ENCODE measurements at places on chromosomes 3 and 15.
A peak's percentile ranks its signal among the peaks of the same experiment; 100 is the strongest.

DNA sequence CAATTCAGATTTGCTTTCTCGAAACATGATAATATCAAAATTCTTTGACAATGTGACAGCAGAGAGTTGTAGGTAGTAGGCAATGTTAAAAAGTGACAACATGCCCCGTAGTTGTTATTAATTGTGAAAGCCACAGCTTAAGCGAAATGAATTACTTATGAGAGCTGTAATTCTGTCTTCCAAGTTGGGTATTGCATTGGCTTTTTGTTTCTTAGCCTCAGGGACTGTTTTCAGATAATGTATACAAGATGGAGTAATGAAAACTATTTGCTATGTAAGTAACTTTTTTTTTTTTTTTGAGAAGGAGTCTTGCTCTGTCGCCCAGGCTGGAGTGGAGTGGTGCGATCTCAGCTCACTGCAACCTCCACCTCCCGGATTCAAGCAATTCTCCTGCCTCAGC is 43.1 kb upstream of the MAP3K13 start:
- DNase-seq = no peak

DNA sequence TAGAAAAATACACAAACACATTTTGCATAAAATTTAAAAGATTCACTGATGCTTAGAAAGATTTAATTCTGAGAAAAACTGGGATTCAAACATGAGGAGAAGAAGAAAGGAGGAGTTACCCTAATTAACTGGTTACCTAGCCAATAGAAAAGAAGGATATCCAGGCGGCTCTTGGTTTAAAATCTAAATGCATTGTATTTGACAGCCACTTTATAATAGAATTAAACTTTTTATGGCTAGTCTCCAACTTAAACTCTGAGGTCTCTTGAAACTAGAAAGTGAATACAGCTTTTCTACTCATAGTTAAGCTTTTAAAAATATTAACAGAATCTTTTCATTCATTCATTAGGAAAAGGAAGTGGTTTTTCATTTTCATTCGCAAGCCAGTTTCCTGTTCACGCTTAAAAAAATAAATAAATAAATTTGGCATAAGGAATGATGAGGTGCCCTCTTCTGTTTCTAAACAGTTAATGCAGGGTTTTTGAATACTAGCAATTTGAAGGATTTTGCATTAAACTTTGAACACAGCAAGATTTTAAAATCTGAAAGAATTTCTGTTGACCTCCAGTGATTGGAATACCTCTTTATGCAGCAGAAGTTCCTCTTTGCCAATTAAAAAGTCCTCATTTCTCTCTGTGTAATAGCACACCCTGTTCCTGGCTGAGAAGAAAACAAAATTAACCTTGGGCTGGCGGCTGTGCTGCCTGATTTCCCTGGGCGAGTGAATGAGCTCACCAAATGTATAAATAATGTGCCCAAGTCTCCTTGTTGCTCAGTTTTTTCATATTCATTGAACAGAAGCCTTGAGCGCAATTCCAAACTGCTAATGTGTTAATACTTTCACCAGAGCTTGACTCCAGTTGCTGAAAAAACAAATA is 105.1 kb downstream of the ZMAT3 start:
- no peak for DNase-seq

DNA sequence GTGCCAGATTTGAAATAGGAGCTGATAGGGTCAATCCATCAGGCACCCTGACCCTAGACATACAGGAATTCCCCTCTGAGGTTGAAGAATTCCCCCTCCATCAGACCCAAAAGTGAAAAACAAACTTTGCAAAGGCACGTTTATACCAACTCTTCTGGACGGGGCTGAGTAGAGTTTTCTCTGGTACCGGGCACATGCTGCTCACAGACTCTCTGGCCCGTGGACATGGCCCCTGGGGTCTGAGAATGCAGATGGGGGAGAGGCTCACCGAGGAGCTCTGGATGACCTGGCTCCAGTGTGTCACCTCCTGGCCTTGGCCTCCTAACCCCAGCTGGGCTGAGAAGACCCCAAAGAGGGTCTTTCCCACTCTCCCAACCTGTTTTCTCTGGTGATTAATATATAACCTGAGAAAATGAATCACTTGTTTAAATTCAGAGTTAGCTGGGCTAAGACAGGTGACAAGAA is 11.2 kb upstream of the LIPC start:
- DNase-seq = no peak

- DNase-seq = no peak
Observed at GRCh38 chr15:69782809-69783208, 314.9 kb downstream of the TLE3 start.

DNA sequence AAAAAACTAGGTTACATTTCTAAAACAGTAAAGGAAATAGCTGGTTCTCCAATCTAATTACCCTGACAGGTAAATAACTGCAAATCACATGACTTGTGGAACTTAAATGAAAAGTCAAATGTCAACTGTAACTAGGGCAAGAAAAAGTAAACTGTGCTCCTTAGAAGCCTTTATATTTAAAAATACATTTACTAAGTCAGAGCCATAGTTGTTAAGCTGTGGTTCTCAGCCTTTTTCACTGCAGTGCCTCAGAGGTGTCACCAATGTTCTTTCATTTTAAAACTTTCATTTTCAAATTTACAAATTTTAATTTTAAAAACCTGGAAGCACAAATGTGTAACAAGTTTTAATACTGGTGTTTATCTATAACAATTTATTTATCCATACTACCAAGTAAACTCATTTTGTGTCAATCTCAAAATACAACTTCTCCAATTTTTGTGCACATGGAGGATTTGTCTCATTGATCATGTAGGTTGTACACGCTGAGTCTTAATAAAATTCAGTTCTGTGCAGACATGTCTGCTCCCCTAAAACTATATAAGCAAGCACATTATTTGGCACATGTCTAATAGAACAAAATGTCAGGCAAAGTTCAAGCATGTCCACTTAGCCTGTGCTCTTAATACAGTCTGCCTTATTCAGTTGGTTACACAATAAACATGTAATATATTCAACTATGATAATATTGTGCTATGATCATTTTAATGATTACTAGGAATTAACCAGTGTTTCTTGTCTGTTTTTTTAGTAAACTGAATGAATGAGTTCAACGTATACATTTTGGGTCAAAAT is 70.4 kb downstream of the DLG1 start:
- no peak for DNase-seq

GRCh38 chr3:195870442-195870841 is 37.9 kb downstream of the TNK2 start:
- DNase-seq = no peak

- DNase-seq = no peak
Observed at GRCh38 chr3:27699067-27699466, 23.1 kb downstream of the EOMES start.

- DNase-seq = no peak
Observed at GRCh38 chr3:44125882-44126281, 115.8 kb upstream of the TOPAZ1 start.

GRCh38 chr3:177887475-177887874 is 648.8 kb upstream of the KCNMB2 start:
- DNase-seq = no peak

GRCh38 chr3:156581033-156581432 is 26.1 kb upstream of the SSR3 start:
- DNase-seq = no peak

DNA sequence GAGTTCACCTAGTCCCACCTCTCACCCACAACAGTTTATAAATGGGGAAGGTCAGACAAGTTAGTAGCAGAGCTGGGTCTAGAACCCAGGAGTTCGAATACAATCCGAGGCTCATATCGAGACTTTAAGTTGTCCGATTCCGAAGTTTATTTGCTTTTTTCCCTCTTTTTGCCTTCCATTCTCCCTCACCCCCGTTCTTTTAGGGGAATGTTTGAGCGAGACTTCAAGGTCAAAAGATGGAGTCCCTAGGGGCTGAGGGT is 7.3 kb downstream of the BCL6 start:
- no peak for DNase-seq

GRCh38 chr3:100591411-100591810 is 18.0 kb upstream of the ADGRG7 start:
- DNase-seq = no peak

DNA sequence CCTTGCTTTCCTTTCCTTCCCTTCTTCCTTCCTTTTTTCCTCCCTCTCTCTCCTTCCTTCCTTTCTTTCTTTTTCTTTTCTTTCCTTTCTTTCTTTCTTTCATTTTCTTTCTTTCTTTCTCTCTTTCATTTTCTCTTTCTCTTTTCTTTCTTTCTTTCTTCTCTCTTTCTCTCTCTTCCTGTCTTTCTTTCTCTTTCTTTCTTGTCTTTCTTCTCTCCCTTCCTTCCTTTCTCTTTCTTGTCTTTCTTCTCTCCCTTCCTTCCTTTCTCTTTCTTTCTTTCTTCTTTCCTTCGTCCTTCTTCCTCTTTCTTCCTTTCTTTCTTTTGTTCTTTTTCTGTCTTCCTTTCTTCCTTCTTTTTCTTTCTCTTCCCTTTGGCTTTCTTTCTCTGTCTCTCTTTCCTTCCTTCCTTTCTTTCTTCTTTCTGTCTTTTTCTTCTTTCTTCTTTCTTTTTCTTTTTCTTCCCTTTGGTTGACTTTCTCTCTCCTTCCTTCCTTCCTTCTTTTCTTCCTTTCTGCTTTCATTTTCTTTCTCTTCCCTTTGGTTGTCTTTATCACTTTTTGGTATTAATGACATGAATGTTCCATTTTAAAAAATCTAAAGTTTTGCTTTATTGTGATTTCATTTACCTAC is 496.4 kb upstream of the CBLB start:
- no peak for DNase-seq

DNA sequence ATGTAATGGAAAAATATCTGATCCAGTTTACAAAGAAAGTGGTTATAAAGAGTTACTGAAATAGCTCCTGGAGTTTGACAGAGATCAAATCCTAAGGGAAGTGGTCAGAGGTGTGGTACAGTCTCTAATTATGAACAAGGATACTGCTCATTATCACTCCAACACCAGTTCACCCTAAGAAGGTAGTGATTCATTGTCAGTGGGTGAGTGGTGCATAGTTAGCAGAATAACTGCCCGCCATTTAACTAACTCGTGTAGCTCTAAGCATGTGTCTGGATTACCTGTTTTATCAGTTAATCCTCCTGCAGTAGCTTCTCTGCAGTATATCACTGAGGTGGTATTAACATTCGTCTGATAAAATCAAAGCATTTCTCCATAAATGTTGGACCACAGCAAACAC is 700.1 kb downstream of the NLGN1 start:
- DNase-seq = no peak

- no peak for DNase-seq
Observed at GRCh38 chr3:71134521-71134920, 449.0 kb downstream of the FOXP1 start.

GRCh38 chr3:182809531-182809930 is 16.2 kb downstream of the ATP11B start:
- no peak for DNase-seq

DNA sequence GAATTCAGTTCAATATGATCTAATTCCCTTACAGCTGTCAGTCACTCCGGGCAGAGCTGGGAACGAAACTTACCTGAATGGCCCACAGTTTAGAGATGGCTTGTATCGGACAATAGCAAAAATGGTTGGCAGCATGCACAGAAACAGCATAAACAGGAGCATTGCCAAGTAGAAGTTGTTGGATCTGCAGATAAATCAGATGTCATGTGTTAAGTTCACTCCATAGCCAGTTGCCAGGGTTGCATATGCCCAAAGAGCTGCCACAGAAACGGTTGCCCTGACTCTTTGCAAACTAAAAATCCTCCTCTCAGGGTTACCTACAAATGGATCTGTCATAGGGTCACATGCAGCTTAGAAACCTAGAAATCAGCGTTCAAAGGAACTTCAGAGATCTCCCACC is 15.4 kb upstream of the STARD5 start:
- no peak for DNase-seq

DNA sequence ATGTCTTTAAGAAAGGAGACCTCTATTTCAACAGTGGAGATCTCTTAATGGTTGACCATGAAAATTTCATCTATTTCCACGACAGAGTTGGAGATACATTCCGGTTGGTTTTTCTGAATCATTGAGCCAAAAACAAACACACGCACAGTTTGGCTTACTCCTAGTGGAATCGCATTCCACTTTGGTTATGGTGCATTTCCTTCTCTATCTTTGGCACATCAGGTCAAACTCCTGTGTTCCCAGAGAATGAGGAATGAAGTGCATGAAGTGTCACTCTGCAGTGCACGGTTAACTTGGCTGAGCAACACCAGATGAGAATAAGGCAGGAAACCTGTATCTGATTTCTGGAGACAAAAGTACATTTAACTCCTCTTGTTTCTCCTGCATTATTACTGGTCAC is 38.5 kb downstream of the HDC start:
- no peak for DNase-seq

GRCh38 chr3:179181021-179181472 is 32.9 kb downstream of the PIK3CA start:
- DNase-seq = no peak

DNA sequence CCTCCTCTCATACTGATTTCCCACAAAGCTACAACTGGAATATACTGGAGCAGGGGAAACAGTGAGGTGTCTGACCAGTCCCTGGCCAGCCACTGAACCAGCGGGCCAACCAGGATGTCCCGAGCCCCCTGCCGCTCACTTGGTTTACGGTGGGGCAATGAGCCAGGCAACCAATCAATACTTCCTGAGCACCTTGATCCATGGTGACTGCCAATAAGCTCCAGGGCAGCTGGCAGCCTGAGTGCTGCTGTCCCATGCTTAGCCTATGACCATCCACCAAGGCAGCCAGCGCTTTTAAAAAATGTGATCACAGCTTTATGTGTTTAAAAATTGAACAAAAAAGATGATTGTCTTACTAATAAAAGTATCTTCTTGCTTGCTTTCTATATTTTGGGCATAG is 4.2 kb downstream of the SCN10A start:
- no peak for DNase-seq

GRCh38 chr3:194475138-194475932 is 11.5 kb downstream of the ATP13A3 start:
- DNase-seq = no peak

GRCh38 chr3:184690192-184690883 is 21.5 kb downstream of the MAGEF1 start:
- no peak for DNase-seq

GRCh38 chr15:41971895-41972252 is 483 bp downstream of the EHD4 start:
- peak; percentile 7 for DNase-seq

DNA sequence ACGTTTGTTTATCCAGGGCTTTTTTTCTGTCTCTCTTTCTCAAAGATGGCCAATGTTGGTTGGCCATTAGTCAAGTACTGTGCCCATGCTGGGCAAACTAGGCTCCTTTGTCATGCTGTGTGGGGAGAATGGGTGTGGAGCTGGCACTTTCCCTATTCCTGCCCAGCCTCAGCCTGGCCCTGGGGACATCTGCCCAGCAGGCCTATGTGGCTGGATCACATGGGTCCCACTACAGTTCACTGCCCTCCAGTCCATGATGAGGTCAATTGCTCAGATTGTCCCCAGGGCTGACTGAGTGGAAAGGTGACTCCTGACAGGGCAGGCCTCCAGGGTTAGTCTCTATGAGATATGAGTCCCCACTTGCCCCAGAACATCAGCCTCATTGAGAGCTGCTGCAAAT is 54.4 kb upstream of the HERC1 start:
- DNase-seq = no peak

GRCh38 chr15:76209942-76210341 is 101.3 kb downstream of the ETFA start:
- DNase-seq = no peak

DNA sequence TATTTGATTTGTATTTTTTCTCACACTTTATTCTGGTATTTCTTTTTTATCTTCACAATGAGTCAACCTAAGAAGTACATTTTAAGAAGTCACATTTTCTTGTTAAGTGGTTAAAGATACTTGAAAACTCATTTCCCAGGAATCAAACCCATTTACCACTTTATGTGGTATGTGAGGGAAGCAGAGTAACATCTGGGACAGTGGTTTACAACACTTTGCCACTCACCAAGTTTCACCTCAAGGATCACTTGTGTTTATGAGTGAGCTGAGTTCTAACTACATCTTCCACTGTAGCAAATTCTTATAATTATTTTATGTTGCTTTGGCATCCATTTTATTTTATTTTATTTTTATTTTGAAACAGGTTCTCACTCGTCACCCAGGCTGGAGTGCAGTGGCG is 53.8 kb downstream of the IGSF11 start:
- DNase-seq = no peak
